ENCODE measurements at places on chromosomes 1 and 21.

DNA sequence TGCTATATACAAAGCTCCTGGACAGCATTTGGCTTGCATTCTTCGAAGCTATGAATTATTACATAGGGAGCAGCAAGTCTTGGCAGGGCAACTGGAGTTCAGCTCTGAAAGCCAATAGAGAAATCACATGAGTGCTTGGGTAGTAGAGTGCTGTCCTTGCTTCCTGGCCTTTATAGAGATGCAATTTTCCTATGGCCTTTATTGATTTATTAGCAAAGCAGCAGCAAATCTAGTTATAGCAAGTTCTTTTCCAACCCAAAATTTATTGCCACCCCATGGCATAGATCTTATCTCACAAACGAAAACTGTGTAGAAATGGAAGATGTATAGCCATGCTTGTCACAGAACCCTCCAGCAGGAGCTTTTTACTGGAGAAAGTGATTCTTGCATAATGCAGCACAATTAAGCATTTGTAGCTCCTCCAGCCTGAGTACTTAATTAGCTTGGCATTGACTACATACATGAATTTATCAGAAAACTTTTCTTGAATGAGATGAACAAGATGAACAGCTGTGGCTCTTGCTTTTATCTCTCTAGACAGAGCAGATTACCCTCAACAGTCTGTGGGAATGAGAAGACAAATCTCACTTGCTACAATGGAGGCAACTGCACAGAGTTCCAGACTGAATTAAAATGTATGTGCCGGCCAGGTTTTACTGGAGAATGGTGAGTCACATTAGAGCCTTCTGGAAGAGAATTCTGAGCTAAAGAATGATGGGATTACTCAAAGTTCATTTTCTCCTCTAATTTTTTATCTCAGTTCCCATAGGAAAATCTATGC, 170.1 kb downstream of the CRB1 start:
- DNase-seq: no peak

- peak; percentile 28 for DNase-seq
These were observed 613.9 kb downstream of the PTPRU start for GRCh38 chr1:29849991-29850757.

DNA sequence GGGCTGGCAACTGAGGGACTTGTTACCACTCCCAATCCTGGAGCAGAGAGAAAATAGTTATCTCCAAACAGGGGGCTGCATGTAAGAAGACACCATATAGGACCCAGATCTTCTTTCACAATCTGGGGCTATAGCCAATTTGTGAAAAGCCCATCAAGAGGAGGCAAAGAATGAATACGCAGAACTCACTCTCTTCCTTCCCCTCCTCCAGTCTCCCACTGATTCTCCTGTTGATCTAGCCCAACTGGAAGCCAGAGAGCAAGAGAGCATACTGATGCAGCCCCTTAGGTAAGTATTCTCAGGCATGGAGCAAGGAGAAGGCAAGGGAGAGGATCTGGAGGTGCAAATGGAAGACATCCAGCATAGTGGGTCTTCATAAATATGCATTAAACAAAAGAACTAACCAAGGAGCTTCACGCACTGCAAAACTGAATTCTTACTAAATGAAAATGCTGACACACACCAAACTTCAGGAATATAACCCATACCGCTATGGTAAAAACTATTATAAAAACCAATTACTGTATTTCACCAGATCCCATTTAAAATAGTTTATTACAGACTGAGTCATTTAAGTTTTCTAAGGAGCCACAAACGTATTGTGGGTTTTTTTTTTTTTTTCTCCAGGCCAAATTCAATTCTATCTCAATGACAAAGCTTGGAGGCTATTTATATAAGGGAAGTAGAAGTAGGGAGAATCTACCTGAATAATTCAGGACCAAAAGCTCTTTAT, 15.5 kb upstream of the HMGB4 start:
- DNase-seq: no peak

- no peak for DNase-seq
These were observed 126.9 kb downstream of the ESRRG start for GRCh38 chr1:216596281-216596862.

DNA sequence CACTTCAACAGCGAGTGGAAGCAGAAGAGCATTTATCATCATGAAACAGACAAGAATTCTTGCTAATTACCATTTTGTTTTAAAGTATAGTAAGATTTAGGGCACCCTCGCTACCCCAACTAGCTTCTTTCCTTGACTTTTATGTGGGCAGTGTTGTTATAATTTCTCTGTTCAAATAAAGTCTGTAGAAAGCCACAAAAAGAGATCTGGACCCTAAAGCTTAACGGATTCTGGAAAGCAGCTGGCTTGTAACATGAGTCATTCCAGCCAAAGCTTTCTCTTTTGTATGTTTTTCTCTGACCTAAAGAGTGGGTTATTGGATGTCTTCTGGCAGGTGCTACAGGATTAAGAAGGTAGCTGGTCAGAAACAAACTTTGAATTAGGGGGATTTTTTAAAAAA, 37.4 kb downstream of the RUNX1 start:
- no peak for DNase-seq

DNA sequence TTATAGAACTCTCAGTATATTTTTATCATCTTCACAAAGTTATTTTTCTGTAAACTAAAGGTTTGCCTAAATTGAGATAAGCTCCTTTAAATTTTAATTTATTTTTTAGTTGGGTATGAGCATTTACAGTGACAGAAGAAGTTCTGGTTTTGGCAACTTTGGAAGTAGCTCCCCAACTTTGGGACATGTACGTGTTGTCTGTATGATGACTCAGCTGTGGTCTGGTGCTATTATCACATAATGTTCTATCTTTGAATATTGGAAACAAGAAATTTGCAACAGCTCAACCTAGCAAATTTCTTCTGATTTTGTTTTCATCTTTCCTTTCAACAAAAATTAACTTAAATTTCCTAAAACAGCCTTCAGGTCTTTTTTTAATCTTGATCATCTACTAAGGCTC, 46.6 kb upstream of the C1orf105 start:
- DNase-seq: no peak

GRCh38 chr1:31633117-31633516, 11.6 kb downstream of the PEF1 start:
- no peak for DNase-seq

- no peak for DNase-seq
These were observed 252.4 kb upstream of the AJAP1 start for GRCh38 chr1:4402032-4402431.

DNA sequence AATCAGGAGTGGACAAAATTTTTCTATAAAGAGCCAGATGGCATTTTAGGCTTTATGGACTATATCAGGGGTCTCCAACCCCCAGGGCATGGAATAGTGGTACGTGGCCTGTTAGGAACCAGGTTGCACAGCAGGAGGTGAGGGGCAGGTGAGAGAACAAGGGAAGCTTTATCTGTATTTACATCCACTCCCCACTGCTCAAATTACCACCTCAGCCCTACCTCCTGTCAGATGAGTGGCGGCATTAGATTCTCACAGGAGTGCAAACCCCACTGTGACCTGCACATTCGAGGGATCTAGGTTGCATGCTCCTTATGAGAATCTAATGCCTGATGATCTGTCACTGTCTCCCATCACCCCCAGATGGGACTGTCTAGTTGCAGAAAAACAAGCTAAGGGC, 13.9 kb downstream of the PHTF1 start:
- DNase-seq: no peak

DNA sequence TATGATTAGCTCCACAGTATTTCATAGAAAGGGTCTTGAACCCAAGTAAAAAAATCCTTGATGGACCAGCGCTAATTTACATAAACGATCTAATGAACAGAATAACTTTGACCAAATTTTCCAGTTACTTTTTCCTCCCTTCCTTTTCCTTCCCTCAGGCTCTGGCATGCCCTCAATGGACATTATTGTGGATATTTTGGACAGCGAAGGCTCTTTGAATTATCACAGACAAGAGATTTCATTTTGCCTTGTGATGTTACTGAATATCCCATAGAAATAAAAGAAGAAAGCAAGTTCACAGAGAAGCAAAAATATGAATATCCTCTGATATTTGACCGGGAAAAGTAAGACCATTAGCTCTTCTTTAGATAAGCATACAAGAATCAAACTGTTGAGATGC, 60.3 kb upstream of the EXO1 start:
- DNase-seq: no peak

DNA sequence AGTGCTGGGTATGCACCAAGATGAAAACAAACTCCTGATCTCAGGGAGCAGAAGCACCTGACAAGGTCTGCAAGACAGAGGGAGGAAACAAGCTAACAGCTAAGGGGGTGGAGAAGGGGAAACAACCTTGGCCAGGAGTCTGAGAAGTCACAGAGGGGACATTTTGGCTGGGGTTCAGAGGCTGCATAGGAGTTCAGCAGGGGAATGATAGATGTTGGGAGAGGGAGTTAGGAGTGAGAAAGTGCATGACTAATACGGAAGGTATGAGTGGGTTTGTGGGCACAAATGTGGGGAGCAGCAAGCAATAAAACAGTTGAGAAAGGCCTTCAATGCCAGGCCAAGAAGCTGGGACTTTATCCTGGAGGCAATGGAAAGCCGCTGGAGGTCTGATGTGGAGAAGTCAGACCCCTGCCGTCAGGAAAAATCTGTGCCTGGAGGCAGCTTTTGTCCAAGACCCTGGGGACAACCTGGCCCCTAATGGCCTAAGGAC, 16.4 kb downstream of the EPHA2 start:
- no peak for DNase-seq

- DNase-seq: no peak
These were observed 73.9 kb downstream of the RAP1GAP start for GRCh38 chr1:21594935-21595897.

DNA sequence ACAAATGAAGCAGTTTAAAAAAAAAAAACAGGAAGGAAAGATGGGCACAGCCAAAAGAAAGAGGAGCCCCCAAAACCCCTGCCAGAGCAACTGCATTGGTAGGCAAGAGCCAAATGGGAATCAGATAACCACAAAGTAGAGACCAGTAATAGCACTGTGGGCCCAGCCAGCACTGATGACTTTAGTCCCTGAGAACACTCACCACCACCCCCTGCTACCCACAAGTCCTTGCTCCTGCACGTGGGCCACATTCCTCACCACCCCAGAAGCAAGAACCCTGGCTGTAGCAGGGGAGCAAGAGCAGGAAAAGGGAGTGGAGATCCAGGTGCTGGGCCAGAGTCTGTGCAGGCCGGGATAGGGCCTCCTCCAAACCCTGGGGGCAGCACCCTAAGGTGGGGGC, 86.1 kb downstream of the RRAGC start:
- no peak for DNase-seq

- no peak for DNase-seq
These were observed 4.5 kb upstream of the PRDX1 start for GRCh38 chr1:45526135-45526644.

DNA sequence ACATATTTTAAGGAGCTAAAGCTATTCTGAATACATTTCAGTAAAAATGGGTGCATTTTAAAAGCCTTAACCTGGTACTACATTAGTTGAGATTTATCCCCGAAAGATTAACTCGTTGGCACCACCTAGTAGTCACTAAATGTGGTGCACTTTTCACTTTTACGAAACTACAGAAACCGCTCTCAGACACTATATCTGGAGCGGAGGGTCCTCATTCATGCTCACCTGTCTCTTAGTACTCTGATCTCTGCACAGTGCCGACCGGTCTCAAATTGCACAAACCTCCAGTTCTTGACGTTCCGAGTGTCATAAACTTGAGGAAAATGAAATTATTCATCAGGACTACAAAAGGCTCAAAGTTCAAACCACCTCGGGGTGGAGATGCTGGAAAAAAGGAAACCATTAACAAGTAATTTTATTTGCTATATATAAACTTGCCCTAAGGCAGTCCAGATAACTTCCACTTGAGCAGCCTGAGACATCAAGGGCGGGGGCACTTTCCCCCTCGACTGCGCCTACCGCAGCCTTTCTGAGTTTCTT, 722 bp downstream of the LZIC start:
- DNase-seq: no peak

GRCh38 chr1:94254073-94254810, 16.9 kb upstream of the ARHGAP29 start:
- DNase-seq: no peak

DNA sequence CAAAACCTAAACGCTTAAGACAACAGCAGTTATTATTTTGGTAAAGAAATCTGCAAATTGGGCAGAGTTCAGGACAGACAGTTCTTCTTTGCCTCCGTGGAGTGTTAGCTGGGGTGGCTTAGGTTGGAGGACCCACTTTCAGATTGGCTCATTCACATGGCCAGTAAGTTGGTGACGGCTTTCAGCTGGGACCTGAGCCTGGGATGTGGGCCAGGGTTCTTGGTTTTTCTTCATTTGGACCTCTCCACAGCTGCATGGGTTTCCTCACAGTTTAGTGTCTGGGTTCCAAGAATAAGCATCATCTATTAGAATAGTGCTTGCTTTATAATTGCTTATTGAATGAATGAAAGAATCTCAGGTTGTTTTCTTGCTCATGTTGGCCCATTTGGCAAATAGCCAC, 72.2 kb downstream of the ATF6 start:
- no peak for DNase-seq

DNA sequence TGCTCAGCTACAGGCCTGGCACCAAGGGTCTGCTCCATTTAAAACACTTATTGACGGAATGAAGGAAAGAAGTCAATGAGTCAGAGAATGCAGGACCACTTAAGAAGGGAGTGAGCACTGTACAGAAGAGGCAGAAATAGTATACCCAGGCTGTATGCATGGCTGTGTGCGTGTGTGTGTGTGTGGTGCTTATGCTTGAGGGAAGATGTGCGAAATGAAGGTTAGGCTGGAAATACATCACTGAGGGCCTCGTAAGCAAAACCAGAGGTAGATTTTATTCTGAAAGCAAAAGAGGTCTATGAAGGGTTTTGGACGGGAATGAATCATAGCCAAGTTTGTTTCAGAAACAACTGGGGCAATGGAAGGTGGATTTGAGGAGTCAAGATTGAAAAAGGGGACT, 9.7 kb upstream of the ADGRB2 start:
- DNase-seq: no peak

DNA sequence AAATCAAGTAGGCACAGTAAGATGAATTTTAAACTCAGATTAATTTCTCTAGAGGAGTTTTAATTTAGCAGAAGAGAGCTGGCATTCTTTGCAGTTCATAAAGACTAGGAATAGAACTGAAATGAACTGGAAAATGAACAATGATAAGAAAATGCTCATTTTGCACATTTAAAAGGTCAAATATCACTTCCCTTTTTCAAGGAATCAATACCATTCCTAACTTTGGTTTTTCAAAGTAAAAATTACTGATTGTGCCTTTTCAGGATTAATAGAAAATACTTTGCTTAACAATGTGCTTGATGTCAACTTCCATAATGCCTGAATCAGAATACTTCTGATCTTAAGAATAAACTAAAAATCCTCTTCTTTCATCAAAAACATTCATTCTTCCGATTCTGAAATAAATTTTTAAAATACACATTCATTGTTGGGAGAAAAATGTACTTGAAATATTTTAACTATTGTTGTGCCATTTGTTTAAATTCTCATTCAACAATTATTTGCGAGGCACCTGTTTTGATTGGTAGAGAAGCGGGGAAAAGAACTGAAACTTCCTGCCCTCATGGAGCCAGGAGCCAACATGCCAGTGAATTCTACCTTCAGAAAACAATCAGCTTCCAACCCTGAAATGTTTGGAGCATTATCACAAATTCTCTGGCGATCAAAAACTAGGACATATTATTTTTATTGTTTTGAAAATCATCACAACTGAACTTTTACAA, 2.1 kb downstream of the SCAF4 start:
- DNase-seq: no peak

GRCh38 chr1:44784094-44785028, 3.6 kb downstream of the BEST4 start:
- DNase-seq: no peak
